ENCODE measurements at places on chromosomes 4 and X.

GRCh38 chr4:141132072-141132708 is 1.1 kb downstream of the RNF150 start:
- no peak for DNase-seq

DNA sequence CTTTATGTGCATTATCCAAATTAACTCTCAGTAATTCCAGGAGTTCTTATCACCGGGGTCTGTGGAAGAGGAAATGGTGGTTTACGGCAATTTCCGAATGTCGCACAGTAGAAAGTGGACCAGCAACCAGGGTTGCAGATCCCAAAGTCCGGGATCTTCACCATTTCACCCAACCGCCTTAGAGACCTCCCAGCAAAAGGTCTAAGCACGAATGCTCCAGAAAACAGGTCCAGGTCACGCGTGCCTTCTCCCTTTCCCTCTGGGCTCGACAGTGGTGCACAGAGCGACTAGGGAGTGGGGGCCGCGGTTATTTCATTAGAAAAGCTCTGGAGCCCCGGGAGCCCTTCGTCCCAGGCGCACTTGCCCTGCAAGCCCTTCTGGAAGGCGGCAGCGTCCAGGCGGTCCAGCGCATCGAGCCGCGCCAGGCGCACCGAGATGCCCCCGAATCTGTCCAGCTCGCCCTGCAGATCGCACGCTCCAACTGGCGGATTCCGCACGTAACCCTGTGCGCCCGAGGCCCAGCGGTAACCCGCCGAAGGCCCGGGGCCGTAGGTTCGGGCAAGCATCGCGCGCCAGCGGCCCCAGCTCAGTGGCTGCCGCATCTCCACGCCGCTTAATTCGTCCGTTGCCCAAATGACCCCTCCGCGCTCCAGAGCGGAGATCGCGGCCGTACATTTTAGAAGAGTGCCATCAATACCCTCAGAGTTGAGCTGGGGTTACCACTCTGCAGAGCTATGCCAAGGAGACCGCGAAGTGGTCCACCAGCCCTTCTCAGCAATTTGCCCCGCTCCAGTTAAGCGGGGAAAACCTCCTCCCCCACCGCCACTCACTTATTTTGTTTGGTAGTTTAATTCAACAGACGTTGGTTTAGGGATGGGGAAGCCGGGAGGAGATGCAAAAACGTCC is at the start of gene NUDT6:
NUDT6 (minus strand) TSS at position 627 of the 906 bp plus-strand sequence; CDS start at position 602, 25 bp downstream.
- peak; percentile 27 for DNase-seq

DNA sequence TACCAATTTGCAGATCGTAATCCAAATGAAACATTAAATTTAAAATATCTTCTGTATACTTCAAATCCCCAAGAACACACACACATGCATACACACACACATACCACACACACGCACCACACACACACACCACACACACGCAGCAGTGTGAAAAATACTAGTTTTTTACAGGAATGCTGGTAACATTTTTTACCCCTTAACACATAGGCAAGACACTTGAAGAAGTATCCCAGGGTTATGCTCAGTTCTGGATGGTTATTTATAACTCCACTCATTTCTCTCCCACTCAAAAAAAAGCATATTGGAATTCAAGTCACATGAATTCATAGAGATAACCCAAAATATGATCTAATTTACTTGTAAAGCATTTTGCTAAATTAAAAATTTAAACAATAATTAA is 325.5 kb upstream of the SLC7A11 start:
- DNase-seq = no peak

DNA sequence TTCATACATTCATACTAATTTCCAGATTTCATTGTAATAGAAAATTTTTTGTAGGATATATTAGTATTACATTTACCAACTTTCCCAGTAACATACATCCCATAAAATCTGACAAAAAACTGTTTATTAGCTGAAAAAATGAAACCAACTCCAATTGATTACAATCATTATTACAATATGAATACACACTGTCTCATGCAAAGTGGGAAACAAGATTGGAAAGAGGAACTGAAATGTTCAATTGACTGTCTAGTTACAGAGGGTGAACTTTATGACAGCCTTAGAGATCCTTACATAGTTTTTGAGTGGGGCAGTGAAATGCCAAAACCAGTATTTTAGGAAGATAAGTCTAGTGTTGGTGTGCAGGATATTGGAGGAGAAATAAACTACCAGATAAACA is 2.3 kb upstream of the AMBN start:
- no peak for DNase-seq

GRCh38 chr4:3868211-3869173 is 102.3 kb downstream of the ADRA2C start:
- no peak for DNase-seq

DNA sequence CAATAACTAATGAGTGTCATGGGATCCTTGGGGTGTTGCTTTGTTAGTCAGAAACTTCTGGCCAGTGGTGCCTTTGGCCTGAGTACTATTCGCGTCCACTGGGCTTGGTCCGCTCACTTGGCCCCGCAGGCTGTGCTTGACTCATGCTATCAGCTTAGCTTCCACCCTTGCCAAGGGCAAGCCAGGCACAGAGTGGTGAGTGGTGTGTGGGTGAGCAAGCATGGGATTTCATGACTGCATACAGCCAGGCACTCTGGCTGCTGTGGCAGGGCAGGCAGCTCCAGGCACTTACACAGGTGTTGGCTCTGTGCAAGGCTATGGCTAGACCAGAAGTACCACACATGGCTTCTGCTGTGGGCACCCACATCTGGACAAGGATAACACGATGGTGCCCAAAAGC is 1026.3 kb downstream of the PCDH19 start:
- DNase-seq = no peak

GRCh38 chr4:102849579-102850104 is 19.1 kb upstream of the CISD2 start:
- DNase-seq = no peak

DNA sequence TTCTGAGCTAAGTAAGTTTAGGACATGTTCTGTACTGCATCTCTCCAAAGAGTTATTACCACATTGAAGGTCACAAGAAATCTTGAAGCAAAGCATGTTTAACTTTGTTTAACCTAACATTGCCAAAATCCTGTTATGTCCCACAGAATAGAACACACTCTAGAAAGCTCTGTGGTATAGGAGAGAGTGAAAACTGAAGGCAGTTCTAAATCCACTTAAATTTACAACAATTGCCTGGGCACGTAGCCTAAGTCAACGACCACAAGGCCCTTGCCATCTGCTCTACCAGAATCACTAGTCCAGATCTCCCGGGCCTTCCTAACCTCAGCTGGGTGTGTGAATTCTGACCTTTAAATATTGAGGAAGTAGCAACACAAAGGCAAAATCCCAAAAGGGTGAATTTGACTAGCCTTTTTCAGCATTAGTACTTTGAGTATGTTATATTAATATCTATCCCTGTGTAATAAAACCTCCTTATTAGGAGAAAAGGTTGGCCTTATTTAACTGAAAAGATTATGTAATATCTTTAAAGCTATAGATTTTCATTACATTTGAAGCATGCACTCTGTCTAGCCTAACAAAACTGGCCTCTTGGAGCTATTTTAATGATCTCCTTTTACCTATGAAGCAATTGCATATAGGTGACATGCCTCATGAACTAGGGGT is 4.5 kb upstream of the MAML3 start:
- DNase-seq = peak; percentile 95

GRCh38 chr4:78369679-78370078 is 181.9 kb upstream of the ANXA3 start:
- no peak for DNase-seq

DNA sequence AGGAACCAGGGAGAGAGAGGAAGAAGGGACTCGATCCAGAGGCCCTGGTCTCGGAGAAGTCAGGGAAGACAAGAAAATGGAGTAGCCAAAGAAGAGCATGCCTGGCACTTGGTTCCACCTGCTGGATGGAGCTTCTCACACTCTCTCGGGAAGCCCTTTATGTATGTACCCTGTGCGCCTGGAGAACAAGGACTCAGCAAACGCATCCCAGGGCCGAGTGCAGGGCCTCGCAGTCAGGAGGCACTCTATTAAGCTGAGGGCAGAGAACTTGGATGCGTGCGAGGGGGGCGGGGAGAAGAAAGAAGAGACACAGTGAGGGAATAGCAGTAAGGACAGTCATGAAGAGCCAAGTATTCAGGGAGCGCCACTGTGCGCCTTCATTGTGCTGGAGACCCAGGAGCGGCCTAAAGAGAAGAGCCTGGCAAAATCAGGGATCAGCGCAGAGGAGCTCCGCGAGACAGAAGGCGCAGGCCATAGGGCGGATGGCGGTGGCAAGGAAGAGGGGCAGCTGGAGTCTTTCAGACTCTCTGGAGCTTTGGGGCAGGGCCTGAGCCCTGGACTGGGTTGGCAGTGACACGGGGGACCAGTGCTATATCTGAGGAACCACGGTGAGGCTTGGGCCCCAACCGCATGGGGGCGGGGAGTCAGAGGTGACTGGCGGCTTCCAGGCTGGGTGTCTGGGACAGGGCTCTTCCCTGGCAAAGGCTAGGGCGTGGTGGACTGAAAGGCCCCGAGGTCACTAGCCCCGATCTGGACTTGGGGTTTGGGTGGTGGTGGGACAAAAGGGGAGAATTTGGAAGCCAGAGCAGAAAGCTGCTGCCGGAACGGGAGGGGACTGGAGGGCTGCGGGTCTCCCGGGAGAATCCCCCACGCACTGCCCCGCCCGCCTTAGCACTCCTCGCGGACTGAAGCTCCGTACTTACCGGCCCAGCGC is 1.9 kb upstream of the SEPTIN6 start:
- no peak for DNase-seq

- no peak for DNase-seq
Observed at GRCh38 chrX:144219035-144219434, 335.2 kb downstream of the UBE2NL start.

DNA sequence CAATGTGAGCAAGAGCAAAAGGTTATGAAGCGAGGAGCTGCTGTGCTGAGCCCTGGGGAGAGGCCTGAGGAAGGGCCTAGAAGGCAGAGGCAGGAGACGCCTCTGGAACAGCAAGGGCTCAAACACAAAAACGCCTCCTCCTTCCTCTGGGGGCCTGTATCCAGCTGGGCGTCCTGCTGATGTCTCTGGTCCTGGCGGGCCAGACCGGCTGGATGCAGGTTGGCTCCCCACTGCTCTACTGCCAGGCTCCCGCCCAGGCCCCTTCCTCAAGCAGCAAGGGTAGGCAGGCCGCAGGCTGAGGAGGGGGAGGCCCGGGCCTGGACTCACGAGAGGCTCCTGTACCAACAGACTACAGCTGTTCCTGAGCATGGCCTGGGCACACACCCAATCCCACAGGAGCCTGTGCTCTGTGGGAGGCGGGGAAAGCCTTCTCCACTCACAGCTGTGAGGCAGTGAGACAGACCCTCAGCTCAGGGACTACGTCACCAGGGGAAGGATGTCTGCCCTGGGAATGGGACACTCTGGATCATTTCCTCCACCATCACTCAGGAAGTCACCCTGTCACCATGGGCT is 2.3 kb downstream of the HAUS7 start:
- no peak for DNase-seq

DNA sequence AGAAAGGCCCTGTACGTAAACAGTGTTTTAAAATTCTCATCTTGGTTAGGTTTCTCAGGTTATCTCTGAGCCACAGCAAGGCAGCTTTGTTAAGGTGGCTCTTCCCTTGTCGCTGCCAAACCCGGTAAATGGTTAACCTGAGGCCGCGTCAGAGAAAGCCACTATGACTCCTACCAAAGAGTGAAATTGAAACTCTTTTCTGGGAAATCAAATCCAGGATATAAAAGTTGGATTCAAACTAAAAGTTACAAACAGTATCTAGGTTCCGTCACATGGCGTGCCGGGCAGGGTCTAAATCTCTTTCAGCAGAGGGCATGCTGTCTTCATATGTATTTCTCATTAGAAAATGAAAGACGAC is 433 bp downstream of the MMAA start:
- DNase-seq = no peak

DNA sequence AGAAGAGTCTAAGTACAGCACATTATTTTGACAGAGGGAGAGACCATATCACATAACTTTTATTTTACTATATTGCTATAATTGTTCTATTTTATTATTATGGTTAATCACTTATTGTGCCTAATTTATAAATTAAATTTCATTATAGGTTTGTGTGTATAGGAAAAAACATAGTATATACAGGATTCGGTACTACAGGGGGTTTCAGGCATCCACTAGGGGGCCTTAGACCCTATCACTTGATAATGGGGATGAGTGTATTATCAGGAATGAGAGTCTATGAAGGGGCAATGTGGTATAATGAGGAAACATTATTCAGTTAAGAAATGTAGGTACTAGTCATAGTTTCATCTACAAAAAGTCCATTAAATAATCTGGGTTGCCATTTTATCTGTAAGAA is 833.1 kb downstream of the C4orf33 start:
- no peak for DNase-seq

GRCh38 chrX:40933706-40934425 is 151.4 kb upstream of the USP9X start:
- DNase-seq = no peak

DNA sequence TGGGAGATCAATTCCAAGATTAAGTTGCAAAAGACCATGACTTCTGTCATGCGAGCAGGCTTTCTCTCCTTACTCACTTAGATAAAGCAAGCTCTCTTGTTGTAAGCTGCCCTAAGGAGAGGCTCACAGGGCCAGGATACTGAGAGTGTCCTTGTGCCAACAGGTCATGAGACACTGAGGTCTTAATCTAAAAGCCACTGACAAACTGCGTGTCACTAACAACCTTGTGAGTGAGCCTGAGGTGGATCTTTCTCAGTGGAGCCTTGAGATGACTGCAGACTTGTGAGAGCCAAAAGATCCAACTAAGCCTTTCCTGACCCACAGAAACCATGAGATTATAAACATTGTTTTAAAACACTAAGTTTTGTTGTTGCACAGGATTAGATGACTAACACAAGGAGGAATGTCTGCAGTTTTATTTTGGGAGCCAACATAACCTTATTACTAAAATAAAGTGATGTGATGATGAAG is 170.5 kb downstream of the SLC39A8 start:
- DNase-seq = no peak

- no peak for DNase-seq
Observed at GRCh38 chr4:186952709-186953108, 229.1 kb upstream of the FAT1 start.

DNA sequence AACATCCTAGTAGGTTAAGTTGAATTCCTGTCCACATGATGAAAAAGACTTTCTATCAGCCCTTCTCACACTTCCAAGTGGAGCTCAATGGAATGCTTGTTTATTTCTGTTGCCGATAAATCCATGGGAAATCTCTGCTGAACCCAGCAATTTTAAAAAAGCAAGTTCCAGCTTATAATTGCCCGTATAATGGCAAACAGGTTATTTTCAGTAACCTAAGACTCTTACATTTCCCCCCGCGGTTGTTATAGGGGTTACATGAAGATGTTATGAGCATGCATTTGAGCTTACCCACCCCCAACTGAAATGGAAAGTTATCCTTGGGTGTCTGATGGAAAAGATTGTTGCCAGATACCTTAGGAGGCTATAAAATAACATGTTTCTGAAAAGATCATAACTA is 136.2 kb downstream of the PALLD start:
- no peak for DNase-seq
